ENCODE measurements at places on chromosomes 1 and 21.

- H3K27ac ChIP-seq: no peak overlapping the region
- no peaks in the 10 kb centered on the region for H3K36me3 ChIP-seq
- H3K4me3 ChIP-seq: no peak overlapping the region
- no peak for DNase-seq
- H3K27me3 ChIP-seq: no peaks in the 10 kb centered on the region
These were observed 20.4 kb upstream of the C1orf105 start for GRCh38 chr1:172399756-172400721.

DNA sequence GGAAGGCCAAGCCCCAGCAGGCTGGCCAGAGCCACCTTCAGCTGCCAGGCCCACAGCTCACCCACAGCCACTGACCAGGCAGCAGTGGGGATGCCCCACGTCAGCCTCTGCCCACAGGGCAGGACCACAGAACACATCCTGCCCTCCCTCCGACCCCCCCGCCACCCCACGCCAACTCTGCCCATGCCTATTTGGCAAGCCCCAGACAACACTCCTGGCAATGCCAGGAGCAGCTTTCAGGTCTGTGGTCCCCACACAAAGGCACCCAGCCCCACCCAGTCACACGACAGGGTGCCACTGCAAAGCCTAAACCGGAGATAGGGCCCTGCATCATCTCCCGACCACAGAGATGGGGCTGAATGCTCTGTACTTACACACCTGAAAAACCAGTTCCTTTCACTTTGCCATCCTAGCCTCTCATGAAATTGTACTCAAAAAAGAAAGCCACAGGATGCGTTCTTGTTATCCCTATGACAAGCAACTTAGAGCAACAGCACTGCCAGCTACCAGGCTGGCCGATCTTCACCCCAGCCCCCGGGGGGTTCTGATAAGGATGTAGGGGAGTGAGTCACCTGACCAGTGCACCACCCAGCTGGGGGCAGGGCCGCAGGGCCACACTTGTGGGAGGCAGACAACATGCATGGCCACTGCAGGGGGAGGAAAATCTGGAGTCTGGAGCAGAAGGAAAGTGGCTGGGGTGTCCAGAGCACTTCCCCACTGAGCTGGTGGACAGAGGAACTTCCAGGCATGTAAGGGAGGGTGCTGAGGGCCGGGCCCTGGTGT lies 36.2 kb downstream of the UBE2G2 start:
- H3K27ac ChIP-seq: no peak overlapping the region
- H3K36me3 ChIP-seq: peaks cover 20% of the 10 kb centered on the region
- DNase-seq: peak; percentile 86
- no peak overlapping the region for H3K4me3 ChIP-seq
- peaks cover 17% of the 10 kb centered on the region for H3K4me1 ChIP-seq
- no peaks in the 10 kb centered on the region for H3K27me3 ChIP-seq

GRCh38 chr1:156844638-156845037 lies 14.3 kb downstream of the INSRR start:
- DNase-seq: no peak
- no peaks in the 10 kb centered on the region for H3K36me3 ChIP-seq
- H3K27ac ChIP-seq: no peak overlapping the region
- H3K4me3 ChIP-seq: no peak overlapping the region
- H3K4me1 ChIP-seq: peaks cover 9% of the 10 kb centered on the region

DNA sequence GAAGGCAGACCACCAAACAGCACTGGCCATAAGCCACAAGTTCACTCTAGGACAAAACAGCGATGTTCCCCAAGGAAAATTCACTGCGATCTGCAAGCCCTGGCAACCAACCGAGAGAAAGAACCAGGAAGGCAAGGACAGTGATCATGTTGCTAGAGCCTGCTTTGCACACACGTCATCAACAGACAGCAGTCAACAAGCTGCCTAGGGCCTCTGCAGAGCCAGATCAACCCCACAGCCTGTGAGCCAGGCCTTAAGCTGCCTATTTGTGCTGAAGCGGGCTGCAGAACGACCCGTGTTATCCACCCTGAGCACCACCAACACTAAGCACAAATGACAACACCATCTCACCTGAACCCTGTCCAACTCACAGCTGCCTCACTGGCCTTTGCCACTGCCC lies 6.2 kb upstream of the YRDC start:
- no peak for DNase-seq
- no peaks in the 10 kb centered on the region for H3K27me3 ChIP-seq
- H3K27ac ChIP-seq: no peak overlapping the region

DNA sequence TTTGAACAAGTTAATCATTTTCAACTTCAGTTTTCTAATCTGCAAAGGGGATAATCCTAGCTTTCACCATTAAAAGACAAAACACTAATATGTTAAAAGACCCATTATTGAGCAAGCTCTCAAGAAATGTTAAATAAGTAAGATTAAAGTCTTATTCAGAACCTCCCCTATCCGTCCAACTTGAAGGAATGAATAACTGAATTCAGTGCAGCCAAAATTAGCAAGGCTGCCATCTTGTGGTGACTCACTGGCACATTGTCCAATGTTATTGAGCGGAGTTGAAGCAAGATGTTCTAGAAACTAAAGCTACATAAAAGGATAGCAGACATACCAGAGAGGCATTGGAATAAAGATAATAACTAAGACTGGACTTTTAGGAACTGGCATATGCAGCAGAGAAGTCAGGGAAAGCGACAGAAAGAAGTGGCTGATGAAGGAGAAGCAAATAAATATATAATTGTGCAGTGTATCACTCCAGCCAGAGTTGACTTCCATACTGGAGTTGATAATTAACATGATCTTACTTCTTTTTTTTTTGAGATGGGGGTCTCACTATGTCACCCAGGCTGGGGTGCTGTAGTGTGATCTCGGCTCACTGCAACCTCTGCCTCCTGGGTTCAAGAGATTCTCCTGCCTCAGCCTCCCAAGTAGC lies 8.2 kb upstream of the CAP1 start:
- no peaks in the 10 kb centered on the region for H3K36me3 ChIP-seq
- DNase-seq: peak; percentile 73

DNA sequence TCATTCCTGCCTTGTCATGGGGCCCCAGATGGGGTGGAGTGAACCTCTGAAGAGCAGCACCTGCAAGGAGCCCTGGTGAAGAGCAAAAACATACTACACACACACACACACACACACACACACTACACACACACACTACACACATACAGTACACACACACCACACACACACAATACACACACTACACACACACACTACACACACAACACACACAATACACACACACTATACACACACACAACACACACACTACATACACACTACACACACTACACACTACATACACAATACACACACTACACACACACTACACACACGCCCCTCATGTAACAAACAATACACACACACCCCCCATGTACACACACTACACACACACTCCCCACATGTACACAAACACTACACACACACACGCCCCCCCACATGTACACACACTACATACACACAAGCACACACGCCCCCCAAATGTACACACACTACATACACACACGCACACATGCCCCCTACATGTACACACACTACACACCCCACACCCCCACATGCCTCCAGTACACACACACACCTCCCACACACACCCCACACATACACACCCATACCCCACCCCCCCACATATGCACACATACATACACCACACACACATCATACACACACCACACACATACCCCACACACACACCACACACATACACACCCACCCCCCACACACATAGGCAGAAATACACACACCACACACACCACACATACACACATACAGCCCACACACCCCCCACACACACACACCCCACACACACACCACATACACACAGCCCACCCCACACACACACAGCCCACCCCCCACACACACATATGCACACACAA lies 9.3 kb downstream of the SLC2A5 start:
- H3K36me3 ChIP-seq: no peaks in the 10 kb centered on the region
- H3K27ac ChIP-seq: no peak overlapping the region
- H3K4me1 ChIP-seq: no peaks in the 10 kb centered on the region
- H3K27me3 ChIP-seq: peaks cover 46% of the 10 kb centered on the region
- no peak overlapping the region for H3K4me3 ChIP-seq

DNA sequence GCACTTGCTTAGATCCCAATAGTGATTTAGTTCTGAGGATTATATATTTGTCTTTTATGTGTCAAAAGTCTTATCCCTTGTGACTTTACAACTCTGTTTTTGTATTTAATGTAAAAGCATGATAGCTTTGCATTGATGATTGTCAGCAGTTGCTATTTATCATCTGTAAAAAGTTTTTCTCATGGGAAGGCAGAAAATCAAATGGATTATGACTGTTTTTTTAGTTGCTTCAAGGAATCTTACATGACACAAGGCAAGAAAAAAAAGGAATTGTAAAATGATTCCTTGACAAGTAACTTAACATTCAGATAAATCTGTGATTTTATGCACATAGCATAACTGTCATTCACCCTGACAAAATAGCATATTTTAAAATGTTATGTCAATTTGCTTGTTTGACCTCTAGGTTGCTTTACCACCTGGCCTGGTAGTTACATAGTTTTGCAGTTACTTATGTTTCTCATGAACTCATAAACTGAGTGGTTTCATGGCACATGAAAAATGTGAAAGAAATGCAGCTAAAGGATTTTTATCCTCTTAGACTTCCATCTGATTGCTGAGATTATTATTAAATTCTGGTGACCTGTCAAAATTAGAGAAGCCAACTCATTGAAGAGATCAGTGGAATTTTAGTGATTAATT lies 622.6 kb downstream of the ADGRL2 start:
- no peak overlapping the region for H3K4me3 ChIP-seq
- H3K27me3 ChIP-seq: no peaks in the 10 kb centered on the region
- no peak overlapping the region for H3K27ac ChIP-seq
- H3K36me3 ChIP-seq: no peaks in the 10 kb centered on the region
- no peak for DNase-seq

DNA sequence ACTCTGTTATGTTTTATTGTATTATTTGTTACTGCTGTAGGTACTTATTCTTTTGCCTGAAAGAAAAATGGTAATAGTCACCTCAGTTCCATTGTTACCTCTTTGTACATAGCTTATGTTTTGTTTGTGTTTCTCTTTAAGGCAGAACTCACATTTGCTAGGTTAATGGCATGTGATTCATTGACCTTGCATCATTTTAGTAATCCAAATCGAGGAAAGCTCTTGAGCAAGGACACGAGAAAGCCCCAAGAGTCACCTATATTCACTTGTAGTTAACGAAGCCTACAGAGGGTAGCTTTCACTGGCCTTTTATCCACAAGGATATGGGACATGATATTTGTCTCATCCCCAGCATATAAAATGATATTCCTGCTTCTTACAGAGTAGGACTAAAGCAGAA lies 1765.2 kb downstream of the NCAM2 start:
- H3K4me1 ChIP-seq: no peaks in the 10 kb centered on the region
- no peaks in the 10 kb centered on the region for H3K27me3 ChIP-seq
- H3K27ac ChIP-seq: no peak overlapping the region
- no peak for DNase-seq
- no peaks in the 10 kb centered on the region for H3K36me3 ChIP-seq

GRCh38 chr1:216830424-216831210 lies 107.4 kb upstream of the ESRRG start:
- no peaks in the 10 kb centered on the region for H3K36me3 ChIP-seq
- no peak overlapping the region for H3K27ac ChIP-seq
- no peaks in the 10 kb centered on the region for H3K27me3 ChIP-seq
- no peaks in the 10 kb centered on the region for H3K4me1 ChIP-seq

- no peaks in the 10 kb centered on the region for H3K4me1 ChIP-seq
- no peak for DNase-seq
- H3K36me3 ChIP-seq: peaks cover 8% of the 10 kb centered on the region
- no peaks in the 10 kb centered on the region for H3K27me3 ChIP-seq
- no peak overlapping the region for H3K27ac ChIP-seq
These were observed 194.8 kb downstream of the NFIA start for GRCh38 chr1:61277121-61277690.

- H3K4me1 ChIP-seq: no peaks in the 10 kb centered on the region
- no peaks in the 10 kb centered on the region for H3K27me3 ChIP-seq
- no peak overlapping the region for H3K4me3 ChIP-seq
These were observed 38.0 kb upstream of the RASAL2 start for GRCh38 chr1:178055779-178056471.

DNA sequence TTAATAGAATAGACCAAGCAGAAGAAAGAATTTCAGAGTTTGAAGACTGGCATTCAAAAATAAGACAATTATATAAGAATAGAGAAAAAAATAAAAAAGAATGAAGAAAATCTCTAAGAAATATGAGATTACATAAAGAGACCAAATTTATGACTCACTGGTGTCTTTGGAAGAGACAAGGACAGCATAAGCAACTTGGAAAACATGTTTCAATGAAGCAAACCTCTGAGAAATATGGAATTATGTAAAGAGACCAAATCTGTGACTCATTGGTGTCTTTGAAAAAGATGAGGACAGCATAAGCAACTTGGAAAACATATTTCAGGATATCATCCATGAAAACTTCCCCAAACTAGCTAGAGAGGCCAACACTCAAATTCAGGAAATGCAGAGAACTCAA lies 60.4 kb upstream of the LYPLAL1 start:
- H3K4me3 ChIP-seq: no peak overlapping the region
- H3K27ac ChIP-seq: no peak overlapping the region
- no peaks in the 10 kb centered on the region for H3K27me3 ChIP-seq
- no peak for DNase-seq

DNA sequence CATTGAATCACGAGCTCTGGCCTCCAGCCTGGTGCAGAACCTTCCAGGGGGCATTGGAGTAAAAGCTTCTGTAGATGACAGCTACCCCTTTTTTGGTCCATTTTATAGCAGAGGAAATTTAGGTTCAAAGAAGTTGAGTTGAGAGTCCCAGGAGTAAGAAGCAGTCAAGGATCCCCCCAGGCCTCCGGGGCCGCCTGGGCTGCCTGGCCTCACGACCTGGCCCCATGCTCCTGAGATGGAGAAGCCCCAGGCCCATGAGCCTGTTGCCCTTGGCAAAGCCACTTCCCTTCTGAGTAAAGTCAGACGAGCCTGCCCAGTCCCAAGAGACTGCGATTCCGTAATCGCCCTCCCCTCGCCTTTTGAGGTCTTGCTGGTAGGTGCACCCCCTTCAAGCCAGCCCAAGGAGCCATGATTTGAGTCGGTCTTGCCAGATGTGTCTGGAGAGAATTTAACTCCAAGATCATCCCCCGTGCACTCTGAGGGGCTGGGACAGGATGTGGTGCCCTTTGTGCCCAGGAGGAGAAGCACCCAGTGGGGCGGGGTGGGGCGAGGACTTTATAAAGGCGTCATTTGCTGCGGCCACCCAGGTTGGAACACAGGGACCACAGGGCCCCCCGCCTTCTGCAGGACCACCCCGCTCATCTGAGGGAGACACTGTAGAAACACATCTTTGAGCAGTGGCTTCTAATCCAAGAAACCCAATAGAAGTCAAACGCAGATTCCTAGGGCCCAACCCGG lies 30.1 kb downstream of the PDE9A start:
- H3K36me3 ChIP-seq: no peaks in the 10 kb centered on the region
- H3K27me3 ChIP-seq: peaks cover 78% of the 10 kb centered on the region
- H3K4me1 ChIP-seq: peaks cover 13% of the 10 kb centered on the region
- DNase-seq: no peak

All from K562 (cell line).